G401 (cell line): ENCODE measurements at places on chromosomes 1 and 21. TPM values are rescaled to one million over a fixed set of nuclear protein-coding genes. Genes with fewer than 3 reads are reported as not detected.

DNA sequence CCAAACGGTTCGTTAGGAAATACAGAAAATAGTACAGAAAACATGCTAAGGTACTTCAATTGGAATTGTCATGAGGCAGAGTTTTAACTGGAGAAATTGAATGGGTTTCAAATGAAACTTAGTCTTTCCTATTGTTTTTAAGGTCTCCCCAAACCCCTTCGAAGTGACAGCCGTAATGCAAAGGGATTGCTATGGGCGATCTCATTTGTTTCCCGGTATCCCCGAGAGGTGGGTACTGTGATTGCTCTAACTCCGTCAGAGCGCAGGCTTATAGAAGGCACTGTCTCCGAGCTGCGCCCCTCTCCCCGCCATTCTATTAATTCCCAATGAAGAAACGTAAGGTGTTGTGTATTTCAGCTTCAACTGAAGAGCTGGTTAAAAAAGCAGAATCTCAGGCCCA is 22.0 kb upstream of the RNF187 start:
- DNase-seq: peak; percentile 37

DNA sequence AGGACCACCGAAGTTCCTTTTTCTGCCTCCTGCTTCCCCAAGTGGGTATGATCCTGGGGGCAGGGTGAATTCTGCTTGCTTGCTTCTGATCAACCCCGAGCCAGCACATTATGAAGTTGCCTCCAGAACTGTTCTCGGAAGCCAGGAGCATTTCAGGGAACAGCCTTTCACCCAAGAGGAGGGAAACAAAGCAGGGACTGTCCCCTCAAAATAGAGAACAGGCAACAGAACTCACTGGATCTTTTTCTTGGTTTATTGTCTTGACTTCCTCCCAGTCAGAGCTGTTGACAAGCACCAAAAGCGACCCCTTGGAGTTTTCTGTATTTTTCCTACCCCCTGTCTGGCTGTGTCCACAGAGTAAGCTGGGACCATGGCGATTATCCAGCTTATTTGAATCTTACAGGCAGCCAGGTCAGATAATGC is 258.3 kb upstream of the SGIP1 start:
- peak; percentile 36 for DNase-seq

TBX19 gene
- 0.07 TPM in 1 of 2 replicates, not detected in the other for total RNA-seq

DNA sequence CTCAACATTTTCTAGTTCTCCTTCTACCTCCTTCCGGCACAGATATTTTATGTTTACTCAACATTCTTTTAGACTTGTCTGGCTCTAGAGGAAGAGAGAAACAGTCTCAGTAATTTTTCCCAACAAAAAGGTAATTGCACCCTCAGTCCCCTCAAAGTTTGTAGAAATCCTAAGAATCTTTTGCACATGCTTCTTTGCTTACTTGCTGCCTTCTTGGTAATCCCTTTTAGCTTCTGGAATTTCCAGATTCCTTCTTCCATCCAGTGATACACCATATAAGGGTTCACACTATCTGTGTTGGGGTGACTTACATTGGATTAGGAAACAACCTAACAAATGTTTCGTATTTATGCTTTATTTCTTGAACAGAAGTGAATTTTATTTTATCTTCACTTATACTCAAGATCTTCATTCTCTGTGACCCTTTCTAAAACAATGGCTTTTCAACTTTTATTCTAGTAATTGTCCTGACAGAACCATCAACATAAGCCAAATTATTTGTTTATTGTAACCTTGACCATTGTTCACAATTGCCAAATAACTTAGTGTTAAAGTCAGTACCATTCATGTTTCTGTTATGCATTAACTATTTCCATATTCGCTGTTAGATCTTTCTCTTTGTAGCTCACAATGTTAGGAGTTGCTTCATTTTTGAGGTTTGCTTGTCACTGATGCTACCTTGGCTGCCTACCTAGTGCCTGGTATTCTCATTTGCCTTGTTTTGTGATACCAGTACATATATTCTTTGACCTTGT is 238.1 kb downstream of the HMCN1 start:
- DNase-seq: no peak

GRCh38 chr1:172602706-172603105 is 56.2 kb upstream of the FASLG start:
- DNase-seq: no peak

HSF2BP gene
- 5.3 and 9.1 TPM in 2 replicates for total RNA-seq

DNA sequence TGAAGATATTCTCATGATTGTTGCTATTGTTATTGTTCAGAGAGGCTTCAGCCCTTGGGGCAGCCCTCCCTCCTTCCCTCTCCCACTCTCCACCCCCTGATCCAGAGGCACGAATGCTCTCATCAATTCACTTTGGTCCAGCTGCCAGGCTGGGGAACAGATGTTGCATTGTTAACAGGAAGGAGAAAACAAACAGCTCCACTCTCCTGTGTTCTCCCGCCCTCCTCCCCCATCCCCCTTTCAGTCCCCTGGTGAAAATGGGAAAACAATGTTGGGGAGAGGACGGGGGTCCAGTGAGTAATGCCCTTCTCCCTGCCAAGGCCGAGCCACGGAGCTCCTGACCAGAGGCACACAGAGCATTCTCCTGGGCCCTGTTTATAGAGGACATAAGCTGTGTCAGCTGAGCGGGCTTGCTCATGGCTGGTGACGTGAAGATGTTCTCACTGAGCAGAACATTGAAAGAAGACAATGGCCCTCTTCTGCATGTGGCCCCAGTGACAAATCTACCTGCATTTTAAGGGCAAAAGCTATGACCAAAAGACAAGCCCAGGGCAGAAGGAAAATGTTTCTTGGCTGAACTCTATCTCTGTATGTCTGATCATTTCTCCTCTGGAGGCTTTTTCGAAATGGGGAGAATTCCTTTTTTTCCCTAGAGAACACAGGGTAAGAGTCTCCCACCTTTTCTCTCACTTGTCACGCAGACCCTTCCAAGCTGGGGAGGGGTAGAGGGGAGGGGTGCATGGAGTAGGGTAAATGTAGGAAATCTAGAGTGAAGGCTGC is 111.7 kb downstream of the GLUL start:
- no peak for DNase-seq

RNU1-2 gene
- total RNA-seq: not detected in 2 replicates

- DNase-seq: no peak
Observed at GRCh38 chr1:25756215-25756614, 43.8 kb upstream of the SELENON start.

TENT5C gene
- 0.25 and 0.85 TPM in 2 replicates for total RNA-seq

DNA sequence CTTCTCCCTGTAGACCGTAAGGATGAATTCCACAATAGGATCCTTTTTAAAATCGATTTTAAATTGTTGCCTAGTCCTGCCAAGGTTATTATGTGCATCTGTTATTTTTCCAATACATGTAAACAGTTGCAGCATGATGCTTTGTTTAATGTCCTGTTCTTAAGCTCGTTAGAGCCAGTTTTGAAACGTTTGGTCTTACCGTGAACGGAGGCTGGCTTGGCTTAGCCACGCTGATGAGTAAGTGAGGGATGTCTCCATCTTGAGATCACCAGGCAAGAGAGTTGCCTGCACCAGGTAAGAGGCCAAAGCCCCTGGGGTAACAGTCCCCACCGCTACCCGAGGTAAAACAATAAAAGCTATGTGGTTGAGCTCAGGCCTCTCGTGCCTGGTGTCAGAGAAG is 17.3 kb downstream of the CSTB start:
- no peak for DNase-seq

LGR6 gene
- total RNA-seq: not detected in 2 replicates

GRCh38 chr1:22122273-22123070 is 20.4 kb downstream of the WNT4 start:
- no peak for DNase-seq

DNA sequence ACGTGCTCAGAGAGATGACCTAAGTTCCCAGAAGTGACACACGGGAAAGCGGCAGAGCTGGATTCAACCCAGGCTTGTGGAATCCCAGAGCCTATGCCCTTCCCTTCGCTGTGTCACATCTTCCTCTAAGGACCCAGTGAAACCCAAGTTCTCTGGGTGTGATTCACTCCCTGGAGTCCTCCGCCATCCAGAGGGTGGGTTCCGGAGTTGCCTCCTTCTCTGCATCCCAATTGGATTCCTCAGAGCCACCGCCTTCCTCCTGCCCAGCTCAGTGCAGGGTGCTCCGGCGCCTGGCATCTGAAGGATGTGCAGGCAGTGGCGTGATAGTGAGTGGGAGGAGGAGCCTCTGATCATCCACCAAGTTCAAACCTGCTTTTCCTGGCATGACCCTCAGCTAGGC is 20.7 kb upstream of the RCC2 start:
- DNase-seq: no peak

SMIM1 gene
- total RNA-seq: 20.1 and 26.6 TPM in 2 replicates

- DNase-seq: no peak
Observed at GRCh38 chr1:229689904-229690303, 63.9 kb downstream of the URB2 start.

CD1D gene
- total RNA-seq: not detected in 2 replicates

- no peak for DNase-seq
Observed at GRCh38 chr1:165857046-165857801, 29.8 kb downstream of the UCK2 start.

DNA sequence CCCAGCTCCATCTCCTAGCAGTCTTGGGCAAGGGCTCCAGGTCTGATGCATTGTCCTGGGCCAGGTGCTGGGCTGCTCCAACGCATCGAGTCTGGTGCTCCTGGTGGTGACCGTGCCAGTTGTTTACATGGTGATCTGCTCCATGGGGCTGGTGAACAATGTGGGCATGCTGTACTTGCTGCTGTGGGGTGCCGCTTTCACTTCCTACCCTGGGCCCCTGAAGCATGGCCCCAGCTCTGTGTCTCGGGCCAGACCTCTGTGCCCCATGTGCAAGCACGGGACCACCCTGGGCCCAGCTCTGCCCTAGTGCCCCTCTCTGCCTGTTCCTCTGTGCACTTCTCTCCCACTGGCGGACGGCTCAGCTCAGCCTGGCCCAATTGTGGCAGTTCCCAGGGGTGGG is 119.4 kb downstream of the MAST2 start:
- no peak for DNase-seq

GRCh38 chr1:43062527-43063095 is 103.9 kb upstream of the SLC2A1 start:
- DNase-seq: no peak

- DNase-seq: no peak
Observed at GRCh38 chr1:13643017-13643416, 57.0 kb upstream of the PRDM2 start.

DNA sequence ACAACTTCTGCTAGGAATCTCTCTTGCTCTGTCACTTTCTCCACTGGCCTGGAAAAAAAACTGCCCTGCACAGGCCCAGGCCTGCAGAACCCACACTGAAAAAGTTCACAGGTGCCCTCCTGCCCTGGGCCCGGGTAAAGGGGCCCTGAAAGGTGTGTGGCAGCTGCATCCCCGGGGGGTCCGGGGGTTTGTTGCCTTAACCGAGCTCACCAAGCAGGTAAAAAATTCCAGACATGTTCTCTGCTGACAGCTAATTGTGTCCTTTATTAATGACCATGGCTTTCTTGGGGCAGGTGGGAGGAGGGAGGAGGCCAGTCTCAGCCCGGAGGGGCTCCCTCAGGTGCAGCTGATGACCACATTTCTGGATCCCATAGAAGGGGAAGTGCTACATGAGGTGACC is 122.9 kb downstream of the LACTBL1 start:
- DNase-seq: no peak

DNA sequence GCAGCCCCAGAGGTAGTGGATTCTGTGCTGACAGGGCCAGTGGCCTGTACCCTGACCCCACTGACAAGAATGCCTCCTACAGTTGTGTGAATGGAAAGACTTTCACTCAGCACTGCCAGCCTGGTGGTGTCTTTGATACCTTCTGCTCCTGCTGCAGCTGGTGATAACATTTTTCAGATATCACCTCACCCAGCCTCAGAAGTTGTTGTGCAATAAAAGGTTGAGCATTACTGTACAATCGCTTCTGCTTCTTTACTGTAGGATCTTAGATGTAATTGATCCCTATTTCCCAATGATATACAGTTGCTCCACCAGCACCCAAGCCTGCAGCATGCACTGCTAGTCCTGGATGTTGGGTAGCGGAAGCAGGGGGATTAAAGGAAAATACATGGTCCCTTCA is 4.8 kb upstream of the CHIA start:
- no peak for DNase-seq

DNA sequence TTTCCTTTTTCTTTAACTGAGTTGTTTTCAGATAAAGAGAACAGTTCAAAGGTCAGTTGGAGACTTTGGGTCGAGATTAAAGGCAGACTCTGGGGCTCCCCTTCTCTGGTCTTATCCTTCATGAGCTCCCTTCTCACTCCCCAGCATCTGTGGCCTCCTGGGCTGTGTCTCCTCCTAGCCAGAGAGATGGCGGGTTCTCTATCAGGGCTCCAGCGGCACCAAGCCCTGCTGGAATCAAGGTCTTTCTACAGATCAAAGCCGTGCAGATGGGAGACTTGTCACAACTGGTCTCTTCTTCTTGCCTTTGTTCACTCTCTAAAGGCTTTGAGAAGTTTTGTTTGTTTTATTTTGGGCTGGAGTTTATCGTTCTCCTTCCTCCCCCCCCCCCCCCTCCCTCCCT is 373.7 kb upstream of the C1orf174 start:
- DNase-seq: no peak

- DNase-seq: no peak
Observed at GRCh38 chr1:5691795-5692509, 300.3 kb downstream of the NPHP4 start.
